Mammary microvascular endothelial cell (primary cell): ENCODE measurements at places on chromosomes 12 and 14. TPM values are rescaled to one million over a fixed set of nuclear protein-coding genes. Genes with fewer than 3 reads are reported as not detected.

Gene DDN
- total RNA-seq: under 0.01 TPM in 1 of 2 replicates, not detected in the other

Gene OVCH1
- not detected in 2 replicates for total RNA-seq

Gene GABARAPL1
- 27.2 and 29.2 TPM in 2 replicates for total RNA-seq

Gene DEGS2
- 0.10 TPM in 1 of 2 replicates, not detected in the other for total RNA-seq

Gene KLHL33
- 0.34 TPM in 1 of 2 replicates, not detected in the other for total RNA-seq

Gene GLIPR1L2
- 0.05 and 0.07 TPM in 2 replicates for total RNA-seq

Gene FRMD6
- 61.6 and 73.4 TPM in 2 replicates for total RNA-seq

Gene P2RX2
- not detected in 2 replicates for total RNA-seq

Gene ST8SIA1
- 0.25 TPM in 1 of 2 replicates, not detected in the other for total RNA-seq

Gene NEDD1
- total RNA-seq: 26.6 and 30.1 TPM in 2 replicates

Gene MYL2
- 2.1 and 5.0 TPM in 2 replicates for total RNA-seq

Gene MMP19
- total RNA-seq: 2.3 and 3.5 TPM in 2 replicates

Gene TSPAN8
- total RNA-seq: not detected in 2 replicates

Gene AMIGO2
- 0.79 and 1.2 TPM in 2 replicates for total RNA-seq

Gene ARL6IP4
- 249 and 324 TPM in 2 replicates for total RNA-seq

Gene SYT10
- total RNA-seq: not detected in 2 replicates

Gene RNASE2
- total RNA-seq: not detected in 2 replicates

Gene GALNT16
- 0.34 and 0.87 TPM in 2 replicates for total RNA-seq

Gene STAB2
- not detected in 2 replicates for total RNA-seq

Gene AQP6
- total RNA-seq: not detected in 2 replicates

Gene TSPAN19
- total RNA-seq: not detected in 2 replicates

Gene TPPP2
- total RNA-seq: not detected in 2 replicates

Gene ITPR2
- 12.8 and 14.6 TPM in 2 replicates for total RNA-seq

Gene MEG3
- 4.1 and 5.6 TPM in 2 replicates for total RNA-seq

Gene IFNG
- total RNA-seq: not detected in 2 replicates

Gene FIGNL2
- total RNA-seq: 0.15 and 0.33 TPM in 2 replicates

Gene SLC38A4
- 0.07 and 0.10 TPM in 2 replicates for total RNA-seq

Gene ISM2
- total RNA-seq: 0.07 and 0.10 TPM in 2 replicates

Gene CATSPERB
- under 0.01 TPM in 1 of 2 replicates, not detected in the other for total RNA-seq

Gene ATP2A2
- total RNA-seq: 118 and 130 TPM in 2 replicates

Gene MYF5
- not detected in 2 replicates for total RNA-seq

Gene CISTR
- total RNA-seq: not detected in 2 replicates

Gene RBP5
- 0.13 TPM in 1 of 2 replicates, not detected in the other for total RNA-seq

Gene ZDHHC22
- not detected in 2 replicates for total RNA-seq

Gene RPGRIP1
- 0.05 TPM in 1 of 2 replicates, not detected in the other for total RNA-seq

Gene TIMELESS
- total RNA-seq: 21.9 and 23.5 TPM in 2 replicates

Gene NCOR2
- 34.1 and 57.0 TPM in 2 replicates for total RNA-seq

Gene CLEC4C
- total RNA-seq: not detected in 2 replicates

Gene GZMB
- total RNA-seq: not detected in 2 replicates

Gene TSPAN9
- 30.2 and 35.8 TPM in 2 replicates for total RNA-seq

Gene SPIC
- total RNA-seq: not detected in 2 replicates

Gene HOXC6
- total RNA-seq: not detected in 2 replicates

Gene GPR135
- 0.74 and 0.93 TPM in 2 replicates for total RNA-seq
